ENCODE measurements at places on chromosomes 5 and 9.

- DNase-seq, result no peak
Measured at GRCh38 chr5:2206293-2207108, 323.8 kb upstream of the IRX4 start.

- no peak for DNase-seq
Measured at GRCh38 chr5:109669991-109670706, 19.6 kb upstream of the MAN2A1 start.

- DNase-seq, result no peak
Measured at GRCh38 chr9:92300936-92301335, 7.4 kb upstream of the IARS1 start.

GRCh38 chr5:102375272-102375671 is 79.2 kb upstream of the SLCO4C1 start:
- DNase-seq, result no peak

- no peak for DNase-seq
Measured at GRCh38 chr5:141919218-141920119, 4.2 kb upstream of the DELE1 start.

- no peak for DNase-seq
Measured at GRCh38 chr9:68947015-68947414, 66.9 kb downstream of the PRKACG start.
